T-helper 22 cell (primary cell): ENCODE measurements at places on chromosomes 3 and 15.

DNA sequence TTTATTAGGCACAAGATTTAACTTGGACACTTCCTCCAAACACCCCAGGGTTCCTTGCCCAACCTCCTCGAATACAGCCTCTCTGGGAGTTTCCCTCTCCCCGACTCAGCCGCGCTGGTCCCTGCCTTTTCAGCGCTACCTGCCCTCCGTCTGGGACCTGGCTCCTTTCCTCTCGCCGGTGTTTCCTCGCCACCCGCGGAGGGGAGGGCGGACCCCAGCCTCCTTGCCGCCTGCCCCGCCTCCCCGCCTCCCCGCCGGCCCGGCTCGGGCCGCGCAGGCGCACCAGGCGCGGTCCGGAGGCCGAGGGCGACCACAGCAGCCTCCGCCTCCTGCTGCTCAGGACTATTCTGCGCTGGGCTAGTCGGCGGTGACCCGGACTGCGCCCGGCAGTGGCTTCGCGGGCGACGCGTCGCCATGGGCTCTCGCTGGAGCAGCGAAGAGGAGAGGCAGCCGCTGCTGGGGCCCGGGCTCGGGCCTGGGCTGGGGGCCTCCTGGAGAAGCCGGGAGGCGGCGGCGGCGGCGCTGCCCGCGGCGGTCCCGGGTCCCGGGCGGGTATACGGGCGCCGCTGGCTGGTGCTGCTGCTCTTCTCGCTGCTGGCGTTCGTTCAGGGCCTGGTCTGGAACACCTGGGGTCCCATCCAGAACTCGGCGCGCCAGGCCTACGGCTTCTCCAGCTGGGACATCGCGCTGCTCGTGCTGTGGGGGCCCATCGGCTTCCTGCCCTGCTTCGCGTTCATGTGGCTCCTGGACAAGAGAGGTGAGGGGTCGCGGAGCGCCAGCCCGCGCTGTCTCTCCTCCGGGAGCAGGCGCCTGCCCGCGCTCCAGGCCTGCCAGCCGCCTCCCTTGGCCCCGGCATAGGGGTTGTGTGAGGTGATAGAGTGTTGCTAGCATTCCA is at the start of gene SLC49A4:
SLC49A4 (plus strand) TSS at position 291 of the 895 bp plus-strand sequence; CDS start at position 415, 124 bp downstream.
- peak; percentile 61 for DNase-seq

GRCh38 chr3:53038679-53039375 is 7.0 kb downstream of the SFMBT1 start:
- DNase-seq: no peak

GRCh38 chr15:100861511-100861991 is 18.1 kb upstream of the ALDH1A3 start:
- no peak for DNase-seq

GRCh38 chr3:194661946-194662345 is 10.0 kb downstream of the LSG1 start:
- DNase-seq: no peak

DNA sequence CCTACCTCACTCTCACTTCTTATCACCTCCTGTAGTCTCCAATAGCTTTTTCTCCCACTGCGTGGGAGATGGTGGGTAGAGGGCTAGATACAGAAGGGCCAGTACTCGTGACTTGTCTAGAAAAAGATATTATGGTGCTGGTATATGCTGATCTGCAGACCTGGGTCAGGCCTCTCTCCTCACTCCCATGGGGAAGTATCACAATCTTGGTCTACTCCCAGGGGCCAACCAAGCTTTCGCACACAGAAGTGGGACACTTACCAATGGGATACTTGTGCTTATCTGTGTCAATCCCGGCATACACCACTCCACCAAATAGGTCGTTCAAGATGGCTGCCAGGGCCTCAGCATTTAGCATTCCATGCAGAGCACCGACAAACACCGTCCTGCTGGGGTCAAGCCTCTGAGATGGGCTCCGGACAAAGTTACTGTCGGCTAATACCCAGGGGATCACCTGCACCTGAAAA is 9.0 kb upstream of the RPS17 start:
- no peak for DNase-seq

GRCh38 chr15:39177561-39177960 is 403.3 kb upstream of the THBS1 start:
- no peak for DNase-seq

DNA sequence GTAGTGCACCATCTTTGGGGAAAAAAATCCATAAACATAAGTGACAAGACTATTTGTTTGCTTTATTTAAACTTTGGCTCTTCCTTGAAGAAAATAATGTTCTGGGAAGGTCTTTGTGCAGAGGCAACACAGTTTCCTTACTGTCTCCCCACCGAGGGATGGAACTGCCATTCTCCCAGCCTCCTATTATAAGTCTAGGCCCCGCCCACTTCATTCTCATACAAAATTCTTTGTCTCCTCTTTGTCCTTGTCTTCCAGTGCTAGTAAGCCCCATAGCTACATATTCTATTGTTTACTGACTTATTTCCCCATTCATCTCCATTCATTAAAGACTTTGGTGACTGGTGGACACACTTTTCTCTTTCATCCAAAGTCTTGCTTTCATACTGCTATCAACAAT is 316.5 kb upstream of the ROBO2 start:
- DNase-seq: no peak

- DNase-seq: no peak
Observed at GRCh38 chr3:73542136-73542535, 82.6 kb downstream of the PDZRN3 start.

- DNase-seq: no peak
Observed at GRCh38 chr15:86076468-86076867, 3.2 kb upstream of the AGBL1 start.

DNA sequence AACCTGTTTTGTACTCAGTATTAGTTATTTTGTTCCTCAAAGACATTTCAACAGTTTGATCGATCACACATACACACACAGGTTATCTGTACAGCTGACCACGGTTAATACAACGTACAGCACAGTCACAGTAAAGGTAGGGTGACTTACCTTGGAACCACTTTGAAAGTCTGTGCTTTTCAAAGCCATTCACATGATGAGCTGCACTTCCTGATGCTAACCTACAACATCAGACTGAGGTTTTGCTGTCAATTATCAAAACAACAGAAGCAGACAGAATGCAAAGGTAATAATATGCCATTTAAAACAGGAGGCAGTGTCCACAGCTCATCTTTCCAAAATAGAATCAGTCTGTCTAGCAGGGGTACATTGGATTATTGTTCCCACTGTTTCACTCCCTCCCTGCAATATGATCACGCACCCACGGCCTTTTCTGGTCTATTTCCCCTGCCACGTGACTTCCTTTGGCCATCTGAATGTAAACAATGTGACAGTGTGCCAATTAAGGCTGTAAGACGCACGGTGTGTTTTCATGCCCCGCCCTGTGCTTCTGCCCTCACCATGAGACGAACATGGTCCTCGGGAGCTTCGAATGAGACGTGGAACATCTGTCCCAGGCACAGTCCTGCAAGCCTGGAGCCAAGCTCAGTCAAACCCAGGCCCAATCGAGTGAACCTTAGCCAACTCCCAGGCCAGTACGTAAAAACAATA is 102.4 kb downstream of the FMN1 start:
- DNase-seq: no peak

DNA sequence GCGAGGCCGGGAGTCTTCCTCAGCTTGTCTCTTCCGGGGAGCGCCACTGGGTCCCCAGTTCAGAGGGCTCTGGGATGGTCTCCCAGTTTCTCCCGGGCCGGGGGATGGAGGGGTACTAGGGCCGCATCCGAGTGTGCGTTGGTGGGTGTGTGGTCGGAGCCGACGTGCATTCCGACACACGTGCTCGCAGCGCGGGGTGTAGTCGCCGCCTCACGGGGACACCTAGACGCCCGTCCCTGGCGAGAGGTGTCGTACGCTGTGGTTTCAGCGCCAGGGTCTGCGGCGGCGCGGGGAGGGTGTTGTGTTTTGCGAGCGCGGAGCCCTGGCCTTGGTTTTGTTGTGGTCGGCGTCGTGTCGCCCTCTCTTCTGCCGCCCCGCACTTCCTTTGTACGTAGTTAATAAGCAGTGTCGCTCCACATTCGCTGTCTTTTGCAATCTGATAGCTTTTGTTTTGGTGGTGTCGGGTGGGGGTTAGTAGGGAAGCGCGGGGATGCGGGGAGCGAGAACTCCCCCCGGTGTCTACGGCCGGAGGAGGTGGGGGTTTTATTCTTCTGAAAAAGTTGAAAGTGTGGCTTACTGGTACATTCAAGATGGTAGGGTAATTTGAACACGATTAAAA is 2.2 kb downstream of the IGF1R start:
- no peak for DNase-seq

- DNase-seq: no peak
Observed at GRCh38 chr3:172536505-172536904, 13.3 kb upstream of the TNFSF10 start.
